H7 (cell line): ENCODE measurements at places on chromosomes 12 and 14.

GRCh38 chr12:127791217-127791616 lies 475.8 kb upstream of the TMEM132C start:
- no peak for DNase-seq

DNA sequence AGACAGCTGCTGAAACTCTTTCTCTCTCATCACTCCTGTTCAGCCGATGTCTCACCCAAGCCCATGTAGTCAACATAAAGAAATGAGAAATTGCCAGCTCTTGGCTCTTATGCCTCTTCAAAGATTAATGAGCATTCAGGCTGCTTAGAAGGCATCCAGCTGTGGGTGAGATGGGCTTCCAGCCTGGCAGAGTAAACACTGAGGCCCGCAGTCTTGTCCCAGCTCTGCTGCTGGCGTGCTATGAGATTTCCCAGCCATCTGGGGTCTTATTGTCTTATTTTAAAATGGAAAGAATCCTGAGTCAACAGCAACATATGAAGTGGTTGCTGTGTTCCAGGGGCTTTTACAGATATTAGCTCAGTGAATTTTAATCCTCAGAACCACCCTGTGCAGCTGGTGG lies 12.6 kb downstream of the RXYLT1 start:
- DNase-seq = no peak

DNA sequence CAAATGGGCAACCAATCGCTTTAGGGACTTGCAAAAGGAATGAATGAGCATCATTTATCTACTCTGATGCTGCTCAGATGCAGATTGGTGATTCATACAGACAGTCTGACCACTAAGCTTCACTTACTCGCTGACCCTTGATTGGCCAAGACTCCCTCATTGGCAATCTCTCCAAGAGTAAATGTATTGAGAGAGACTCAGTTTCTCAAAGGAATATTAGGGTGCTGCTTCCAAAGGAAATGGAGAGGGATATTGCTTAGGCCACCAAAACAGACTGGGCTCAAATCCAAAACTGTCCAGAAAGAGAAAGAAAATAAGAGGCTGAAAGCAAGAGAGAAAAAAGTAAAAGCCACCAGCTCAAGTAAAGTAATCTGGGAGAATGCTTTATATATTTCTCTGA lies 785.2 kb downstream of the GALC start:
- no peak for DNase-seq

DNA sequence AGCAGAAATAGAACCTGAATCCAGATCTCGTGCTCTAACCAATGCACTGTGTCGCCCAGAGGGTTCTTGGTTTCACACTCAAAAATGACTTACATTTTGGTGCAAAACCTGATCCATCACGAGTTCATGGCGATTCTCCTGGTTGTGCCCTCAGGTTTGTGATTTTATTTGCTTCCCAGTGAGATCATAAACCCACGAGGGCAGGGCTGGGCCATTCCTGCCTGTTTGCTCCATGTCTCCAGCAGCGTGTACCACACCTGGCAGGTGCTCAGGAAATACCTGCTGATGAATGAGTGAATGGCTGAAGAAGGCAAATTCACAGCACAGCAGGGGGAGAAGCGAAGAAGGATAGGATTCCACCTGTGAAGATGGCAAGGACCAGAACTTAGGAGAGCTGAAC lies 9.4 kb downstream of the ACACB start:
- no peak for DNase-seq

DNA sequence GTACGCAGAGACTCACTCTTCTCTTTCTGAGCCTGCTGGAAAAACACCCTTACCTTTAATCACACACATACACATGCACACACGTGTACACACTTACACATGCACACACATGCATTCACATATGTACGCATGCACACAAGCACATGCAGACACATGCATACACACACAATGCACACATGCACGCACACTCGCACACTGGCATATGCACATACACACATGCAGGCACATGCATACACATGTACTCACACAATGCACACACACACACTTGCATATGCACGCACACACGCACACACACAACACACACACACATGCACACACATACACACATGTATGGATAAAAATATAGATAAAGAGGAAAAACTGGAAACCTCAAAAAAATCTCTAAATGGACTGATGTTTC lies 249.0 kb downstream of the GLT1D1 start:
- no peak for DNase-seq

DNA sequence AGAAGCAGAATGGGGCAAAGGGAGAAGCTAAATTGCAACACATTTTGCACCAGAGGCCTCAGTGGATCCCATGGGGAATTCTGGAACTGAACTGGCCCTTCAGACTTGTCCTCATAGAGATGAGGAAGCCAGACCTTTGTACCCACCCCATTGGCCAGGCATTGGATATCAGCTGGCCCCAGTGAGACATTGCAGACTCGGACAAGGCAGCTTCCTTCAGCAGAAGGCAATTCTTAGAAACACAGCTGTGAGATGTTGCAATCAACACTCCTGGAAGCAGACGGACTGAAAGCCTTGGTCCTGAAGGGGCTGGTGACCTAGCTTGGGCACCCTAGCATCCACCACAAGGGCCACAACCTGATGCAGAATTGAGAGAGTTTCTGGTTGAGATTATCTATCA lies 218.1 kb downstream of the MSRB3 start:
- DNase-seq = no peak

DNA sequence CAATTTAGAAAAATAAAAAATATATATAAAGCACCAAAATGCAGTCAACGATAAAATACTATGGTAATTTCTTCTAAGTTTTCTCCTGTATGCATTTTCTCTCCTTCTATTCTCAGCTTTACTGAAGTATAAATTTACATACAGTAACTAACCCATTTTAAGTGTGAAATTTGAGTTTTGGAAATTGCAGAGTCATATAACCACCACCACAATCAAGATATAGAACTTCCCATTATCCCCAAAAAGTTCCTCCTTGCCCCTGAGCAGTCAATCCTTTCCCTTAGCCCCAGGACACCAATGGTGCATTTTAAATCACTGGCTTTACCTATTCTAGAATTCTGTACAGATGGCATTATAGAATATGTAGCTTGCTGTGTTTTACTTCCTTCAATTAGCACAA lies 31.0 kb upstream of the BBS10 start:
- no peak for DNase-seq

DNA sequence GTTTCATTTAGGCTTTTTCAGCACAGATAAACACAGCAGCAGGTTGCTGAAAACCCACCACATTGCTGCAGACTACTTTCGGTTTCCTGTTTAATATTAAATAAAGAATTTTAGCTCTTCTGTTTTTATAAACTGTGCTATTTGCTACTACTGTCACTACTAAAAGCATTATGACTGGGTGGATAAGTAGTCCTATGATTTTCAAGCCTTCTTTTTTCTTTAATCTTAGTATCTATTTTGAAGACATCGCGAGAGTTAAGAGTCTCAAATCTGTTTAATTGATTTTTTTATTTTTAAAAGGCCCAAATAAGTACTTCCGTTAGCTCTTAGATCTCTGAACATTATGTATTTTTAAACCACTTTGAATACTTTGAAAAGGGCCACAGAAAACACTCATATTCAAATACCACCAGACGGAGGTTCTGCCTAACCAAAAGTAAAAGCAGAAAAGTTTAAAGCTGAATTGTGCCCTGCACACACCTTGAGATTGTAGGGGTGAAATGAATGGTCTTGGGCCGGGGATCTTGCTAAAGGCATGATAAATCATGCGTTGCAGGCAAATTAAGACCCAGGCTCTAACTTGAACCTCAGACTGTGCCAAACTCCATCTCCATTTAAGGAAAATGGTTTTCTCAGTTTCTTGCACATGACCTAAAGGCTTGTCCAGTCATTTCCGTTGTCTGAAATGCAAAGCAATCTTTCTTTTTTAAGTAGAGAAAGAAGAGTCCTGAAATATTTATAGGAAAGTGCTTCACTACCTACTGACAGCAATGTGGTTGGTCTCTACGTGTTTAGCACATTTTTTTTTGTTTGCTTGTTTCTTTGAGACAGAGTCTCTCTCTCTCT lies 13.6 kb upstream of the FOXN3 start:
- DNase-seq = no peak

- DNase-seq = peak; percentile 96
Measured at GRCh38 chr12:132904718-132905328, 17.4 kb upstream of the CHFR start.

- DNase-seq = no peak
Measured at GRCh38 chr12:3280967-3281366, 203.8 kb downstream of the TSPAN9 start.

DNA sequence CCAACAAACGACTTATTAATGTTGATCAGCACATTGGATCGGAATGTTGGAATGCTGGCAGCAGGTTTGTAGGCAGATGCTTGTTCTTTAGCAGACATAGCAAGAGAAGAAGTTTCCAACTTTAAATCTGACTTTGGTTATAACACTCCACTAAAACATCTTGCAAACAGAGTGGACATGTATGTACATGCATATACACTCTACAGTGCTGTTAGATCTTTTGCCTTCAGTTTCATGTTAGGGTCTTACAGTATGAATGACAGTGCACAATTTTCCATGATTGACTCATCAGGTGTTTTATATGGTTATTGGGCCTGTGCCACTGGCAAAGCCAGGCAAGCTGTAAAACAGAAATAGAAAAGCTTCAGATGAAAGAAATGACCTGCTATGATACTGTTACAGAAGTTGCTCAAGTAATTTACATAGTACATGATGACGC lies 14.3 kb upstream of the DHRS7 start:
- DNase-seq = no peak

- no peak for DNase-seq
Measured at GRCh38 chr14:97283005-97283403, 485.8 kb downstream of the VRK1 start.

DNA sequence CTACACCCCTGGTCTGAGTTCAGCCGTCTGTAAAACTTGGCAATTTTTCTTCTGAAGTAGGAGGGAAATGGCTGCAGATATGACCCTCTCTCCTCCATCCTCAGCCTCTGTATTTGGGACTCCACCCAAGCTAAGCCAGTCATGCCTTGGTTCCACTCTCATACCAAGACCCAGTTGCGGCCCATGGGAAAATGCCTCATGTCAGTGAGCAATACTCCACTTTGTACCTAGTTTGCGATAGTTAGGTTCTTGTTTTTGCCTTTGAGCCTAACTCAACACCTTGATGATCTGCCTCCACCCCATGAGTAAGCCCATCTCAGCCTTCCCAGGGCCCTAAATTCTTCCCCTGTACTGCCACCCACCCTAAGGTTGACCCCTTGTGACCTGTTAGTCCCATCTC lies 143.4 kb downstream of the HMGA2 start:
- no peak for DNase-seq

DNA sequence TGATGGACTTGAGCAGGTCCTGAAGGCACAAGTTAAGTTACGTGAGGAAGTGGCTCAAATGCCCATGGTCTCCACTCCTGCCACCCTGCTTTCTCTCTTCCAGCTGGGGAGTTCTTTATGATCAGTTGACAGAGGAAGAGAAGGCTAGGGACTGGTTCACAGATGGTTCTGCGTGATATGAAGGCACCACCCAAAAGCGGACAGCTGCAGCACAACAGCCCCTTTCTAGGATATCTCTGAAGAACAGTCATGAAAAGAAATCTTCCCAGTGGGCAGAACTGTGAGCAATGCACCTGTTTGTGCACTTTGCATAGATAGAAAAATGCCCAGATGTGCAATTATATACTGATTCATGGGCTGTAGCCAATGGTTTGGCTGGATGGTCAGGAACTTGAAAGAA lies 162.4 kb upstream of the FSCB start:
- DNase-seq = no peak

DNA sequence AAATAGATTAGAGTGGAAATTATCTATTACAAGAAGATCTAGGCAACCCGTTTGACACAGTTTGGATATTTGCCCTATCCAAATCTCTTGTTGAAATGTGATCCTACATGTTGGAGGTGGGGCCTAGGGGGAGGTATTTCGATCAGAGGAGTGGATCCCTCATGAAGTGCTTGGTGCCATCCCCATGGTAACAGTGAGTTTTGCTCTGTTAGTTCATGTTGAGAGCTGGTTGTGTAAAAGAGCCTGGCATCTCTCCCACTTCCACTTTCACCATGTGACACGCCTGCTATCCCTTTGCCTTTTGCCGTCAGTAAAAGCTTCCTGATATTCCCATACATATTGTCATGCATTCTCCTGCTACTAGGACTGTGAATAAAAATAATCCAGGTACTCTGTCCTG lies 66.4 kb upstream of the FLRT2 start:
- DNase-seq = peak; percentile 17

GRCh38 chr14:72830356-72830755 lies 63.5 kb downstream of the DPF3 start:
- no peak for DNase-seq

DNA sequence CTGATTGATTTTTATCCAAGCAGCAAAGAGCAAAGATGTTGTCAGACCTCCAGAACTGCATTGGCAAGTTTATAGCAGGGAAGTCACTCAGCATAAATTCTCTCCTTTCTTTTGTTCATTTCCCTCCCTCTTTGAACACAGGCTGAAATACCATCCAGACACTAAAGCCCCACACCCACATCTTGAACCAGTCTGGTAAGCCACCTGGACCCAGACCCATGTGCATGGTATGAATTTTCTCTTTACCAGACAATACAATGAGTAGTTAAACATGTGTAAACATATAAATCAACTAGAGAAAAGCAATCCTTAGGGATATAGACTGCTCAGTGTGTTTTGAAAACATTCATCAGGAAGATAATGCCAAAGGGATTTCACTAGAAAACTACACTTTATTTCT lies 488.3 kb upstream of the FLRT2 start:
- no peak for DNase-seq

- no peak for DNase-seq
Measured at GRCh38 chr14:54549862-54550261, 17.1 kb upstream of the SAMD4A start.

- DNase-seq = no peak
Measured at GRCh38 chr12:94098466-94098865, 49.9 kb upstream of the PLXNC1 start.

GRCh38 chr12:112107306-112108201 lies 1.0 kb downstream of the NAA25 start:
- peak; percentile 46 for DNase-seq

- DNase-seq = no peak
Measured at GRCh38 chr14:31479027-31479426, 8.8 kb downstream of the GPR33 start.

- DNase-seq = no peak
Measured at GRCh38 chr12:116495260-116495659, 63.9 kb upstream of the MAP1LC3B2 start.
